ENCODE measurements at places on chromosomes 12 and 14.

GRCh38 chr12:59574406-59574805 is 21.4 kb upstream of the SLC16A7 start:
- no peak for DNase-seq

DNA sequence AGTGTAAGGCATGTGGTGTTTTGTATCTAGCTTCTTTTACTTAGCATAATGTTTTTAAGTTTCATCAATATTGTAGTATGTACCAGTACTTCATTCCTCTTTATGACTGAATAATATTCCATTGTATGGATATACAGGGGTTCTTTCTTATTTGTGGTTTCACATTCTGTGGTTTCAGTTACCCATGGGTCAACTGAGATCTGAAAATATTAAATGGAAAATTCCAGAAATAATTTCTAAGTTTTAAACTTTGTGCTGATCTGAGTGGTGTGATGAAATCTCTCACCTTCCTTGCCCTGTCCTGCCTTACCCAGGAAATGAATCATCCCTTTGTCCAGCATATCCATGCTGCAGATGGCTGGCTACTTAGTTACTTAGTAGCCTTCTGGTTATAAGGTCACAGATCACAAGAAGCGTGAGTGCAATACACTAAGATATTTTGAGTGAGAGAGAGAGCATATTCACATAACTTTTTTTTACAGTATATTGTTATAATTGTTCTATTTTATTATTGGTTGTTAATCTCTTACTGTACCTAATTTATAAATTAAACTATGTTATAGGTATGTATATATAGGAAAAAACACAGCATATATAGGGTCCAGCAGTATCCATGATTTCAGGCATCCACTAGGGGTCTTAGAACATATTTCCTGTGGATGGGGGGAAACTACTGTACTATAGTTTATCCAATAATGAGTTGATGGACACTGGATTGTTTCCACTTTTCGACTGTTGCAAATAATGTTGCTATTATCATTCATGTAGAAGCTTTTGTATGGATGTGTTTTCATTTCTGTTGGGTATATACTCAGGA is 59.6 kb upstream of the LRTM2 start:
- no peak for DNase-seq

- DNase-seq, result no peak
Measured at GRCh38 chr12:49882851-49883464, 20.7 kb downstream of the FAIM2 start.

DNA sequence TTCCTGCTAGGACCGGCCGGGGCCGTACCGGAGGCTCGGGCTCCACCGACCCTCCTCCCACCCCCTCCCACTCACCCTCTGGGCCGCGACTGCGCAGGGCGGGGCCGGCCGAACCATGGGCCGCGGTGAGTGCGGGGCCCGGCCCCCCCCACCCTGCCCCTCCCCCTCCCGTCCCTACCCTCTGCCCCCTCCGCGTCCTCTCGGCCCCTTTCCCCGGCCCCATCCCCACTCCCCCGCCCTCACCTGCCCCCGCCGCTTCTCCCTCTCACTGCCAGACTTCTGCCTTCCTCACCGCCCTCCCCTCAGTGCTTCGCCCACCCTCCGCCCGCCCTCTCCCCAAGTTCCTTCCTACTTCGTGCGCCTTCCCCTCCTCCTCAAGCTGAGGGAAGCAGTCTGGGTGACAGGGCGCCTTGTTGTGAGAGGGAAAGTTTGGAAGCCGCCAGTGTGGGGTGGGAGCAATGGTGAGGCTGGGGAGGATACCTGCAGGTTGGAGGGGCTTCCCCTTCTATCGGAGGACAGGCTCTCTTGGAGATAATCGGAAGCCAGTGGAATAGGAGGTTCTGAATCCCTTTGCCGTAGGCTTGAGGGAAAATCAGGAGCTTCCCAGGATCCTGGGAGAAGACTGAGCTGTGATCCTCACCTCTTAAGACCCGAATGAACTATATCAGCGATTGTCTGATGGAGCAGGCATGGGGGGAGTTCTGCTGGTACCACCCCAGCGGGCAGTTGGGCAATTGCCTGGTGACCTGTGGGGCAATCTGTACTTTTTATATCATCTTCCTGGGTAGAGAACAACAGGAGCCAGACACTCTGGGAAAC is 472 bp downstream of the MBD6 start:
- no peak for DNase-seq

DNA sequence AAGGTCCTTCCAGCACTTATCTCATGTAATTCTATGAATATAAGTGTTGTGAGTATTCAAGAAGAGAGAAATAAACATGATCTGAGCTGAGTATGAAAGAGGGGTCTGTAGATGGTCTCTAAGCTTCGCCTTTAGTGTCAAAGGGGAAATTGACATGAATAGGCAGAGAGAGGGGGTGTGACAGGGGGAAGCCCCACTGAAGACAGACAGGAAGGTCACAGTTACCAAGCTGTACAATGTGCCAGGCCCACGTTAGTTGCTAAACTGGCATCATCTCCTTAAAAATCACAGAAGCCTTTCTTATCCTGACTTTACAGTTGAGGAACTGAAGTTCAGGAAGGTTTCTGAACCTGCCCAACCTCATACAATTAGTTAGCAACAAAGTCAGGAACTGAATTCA is 7.6 kb downstream of the ARHGEF40 start:
- no peak for DNase-seq

DNA sequence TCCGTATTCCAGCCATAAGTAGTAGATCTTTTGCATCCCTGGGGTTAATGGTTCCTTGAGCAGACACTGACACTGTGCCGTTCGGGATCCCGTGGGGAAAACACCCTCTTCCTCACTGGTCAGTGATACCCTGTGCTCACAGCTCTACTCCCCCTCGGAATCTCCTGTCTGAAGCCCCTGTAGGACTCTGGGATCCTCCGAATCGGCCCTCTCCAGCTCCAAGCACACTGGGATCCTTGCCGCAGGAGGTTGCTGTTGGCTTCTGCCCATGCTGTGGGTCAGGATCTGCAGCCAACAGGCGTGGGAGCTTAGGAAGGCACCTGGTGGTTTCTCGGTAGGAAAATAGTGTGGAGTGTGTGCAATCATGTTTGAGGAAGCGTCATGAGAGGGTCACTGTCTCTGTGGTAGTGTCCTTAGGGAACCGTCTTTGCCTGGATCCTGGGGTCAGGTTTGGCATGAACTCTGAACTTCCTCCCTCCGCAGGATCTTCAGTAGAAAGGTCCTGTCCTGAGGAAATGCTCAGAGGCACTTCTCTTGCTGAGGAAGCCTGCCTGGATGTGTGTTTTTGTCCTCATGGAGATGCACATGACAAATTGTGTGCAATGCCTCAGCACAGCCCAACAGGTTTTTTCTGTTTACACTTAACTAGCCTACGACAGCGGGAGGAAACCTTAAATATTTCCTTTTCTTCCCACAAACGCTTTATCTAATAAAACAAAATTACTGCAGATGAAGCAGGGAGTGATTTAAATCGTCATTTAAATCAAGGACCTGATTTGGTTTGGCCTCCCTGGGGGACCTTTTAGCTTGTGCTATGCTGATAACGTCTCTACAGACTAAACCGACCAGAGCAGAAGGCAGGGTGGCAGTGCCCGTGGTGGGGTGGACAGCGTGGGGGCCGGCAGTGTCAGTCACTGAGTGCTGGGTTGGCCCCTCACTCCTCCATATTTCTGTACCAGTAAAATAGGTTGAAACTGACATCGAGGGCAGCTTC is 18.7 kb downstream of the FBXL14 start:
- no peak for DNase-seq

GRCh38 chr12:726281-727140 is 25.9 kb upstream of the WNK1 start:
- no peak for DNase-seq

- DNase-seq, result no peak
Measured at GRCh38 chr12:113722747-113723146, 243.4 kb downstream of the RBM19 start.

DNA sequence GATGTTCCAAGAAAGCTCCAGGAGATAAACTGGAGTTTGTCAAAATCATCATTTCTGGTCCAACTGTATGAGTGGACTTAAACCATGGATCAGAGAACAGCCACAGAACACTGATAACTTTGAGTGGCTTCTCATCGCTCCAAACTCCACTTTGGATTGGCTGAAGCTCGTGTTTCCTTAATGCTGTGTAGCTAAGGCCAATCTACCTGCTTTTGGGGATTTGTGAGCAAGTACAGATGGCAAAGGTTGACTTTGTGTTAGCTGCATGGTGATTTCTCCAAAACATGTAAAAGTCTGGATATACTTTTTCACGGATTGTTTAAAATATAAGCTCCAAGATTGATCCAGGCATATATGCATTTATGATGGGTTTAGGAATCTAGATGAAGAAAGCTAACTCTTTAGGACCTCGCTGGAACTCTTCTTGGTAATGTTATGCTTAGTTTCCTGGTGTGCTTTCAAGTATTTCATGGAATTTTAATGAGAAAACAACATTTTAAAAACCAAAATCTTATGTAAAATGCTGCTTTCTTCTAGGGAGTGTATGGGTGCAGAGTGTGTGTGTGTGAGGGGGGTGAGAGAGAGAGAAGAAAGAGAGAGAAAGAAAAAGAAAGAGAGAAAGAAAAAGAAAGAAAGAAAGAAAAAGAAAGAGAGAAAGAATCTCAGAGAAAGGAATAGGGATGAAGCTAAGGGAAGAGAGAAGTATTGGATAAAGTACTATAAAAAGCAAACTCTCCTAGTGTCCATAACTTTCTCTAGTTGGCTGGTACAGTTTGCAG is 11.6 kb upstream of the PAX9 start:
- no peak for DNase-seq

DNA sequence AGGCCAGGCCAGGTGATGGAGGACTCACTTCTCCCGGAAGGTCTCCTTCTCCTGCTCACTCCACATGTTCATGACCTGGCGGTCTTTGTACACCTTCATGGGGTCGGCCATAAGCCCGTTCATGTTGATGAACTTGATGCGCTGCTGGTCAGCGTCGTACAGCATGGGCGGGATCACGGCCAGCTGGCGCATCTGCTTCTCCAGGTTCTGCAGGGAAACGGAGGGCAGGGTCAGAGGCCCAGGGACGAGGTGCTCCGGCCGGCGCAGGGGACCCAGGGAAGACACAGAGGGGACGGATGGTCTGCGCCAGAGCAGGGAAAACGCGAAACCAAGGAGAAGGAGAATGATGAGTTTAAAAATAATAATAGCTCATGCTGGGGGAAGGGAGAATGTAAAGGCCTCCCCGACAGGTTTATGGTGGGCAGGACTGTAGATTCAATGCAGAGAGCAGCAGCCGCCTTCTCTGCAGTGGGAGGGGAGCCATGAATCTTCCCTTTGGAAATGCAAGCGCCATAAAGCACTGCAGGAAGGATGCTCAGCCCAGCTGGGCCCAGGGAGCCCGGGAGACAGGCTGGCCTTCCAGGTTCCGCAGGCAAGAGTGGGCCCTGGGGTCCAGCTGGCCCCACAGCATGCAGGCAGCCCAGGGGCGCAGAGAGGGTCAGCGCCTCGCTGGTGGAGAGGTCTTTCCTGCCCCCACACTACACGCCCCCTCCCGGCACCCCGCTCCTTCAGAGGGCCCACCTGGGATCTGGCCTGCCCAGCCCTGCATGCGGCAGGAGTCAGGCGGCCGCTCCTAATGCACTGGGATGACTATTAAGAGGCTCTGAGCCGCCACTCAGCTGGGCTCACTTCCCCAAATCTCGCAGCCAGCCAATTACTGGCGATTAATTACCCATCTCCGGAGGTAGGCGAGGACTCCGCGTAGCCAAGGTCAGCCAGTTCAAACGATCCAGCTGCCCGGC is 132.0 kb downstream of the RFLNA start:
- DNase-seq, result no peak

DNA sequence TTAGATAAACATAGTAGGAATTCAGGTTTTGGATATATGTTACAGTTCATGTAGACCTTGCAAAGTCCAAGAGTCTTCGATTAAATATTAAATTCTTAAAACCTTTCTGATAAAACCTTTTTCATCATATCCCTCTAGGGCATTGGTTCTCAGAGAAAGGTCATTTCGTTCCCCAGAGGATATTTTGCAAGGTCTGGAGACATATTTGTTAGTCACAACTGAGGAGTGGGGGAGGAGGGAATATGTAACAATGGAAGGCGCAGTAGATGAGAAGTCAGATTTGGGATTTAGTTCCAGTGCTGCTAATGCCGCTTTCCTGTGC is 5.3 kb downstream of the TMEM253 start:
- DNase-seq, result no peak

- DNase-seq, result no peak
Measured at GRCh38 chr14:33793398-33794110, 157.3 kb downstream of the EGLN3 start.

- DNase-seq, result no peak
Measured at GRCh38 chr12:104339663-104340062, 36.1 kb downstream of the EID3 start.

DNA sequence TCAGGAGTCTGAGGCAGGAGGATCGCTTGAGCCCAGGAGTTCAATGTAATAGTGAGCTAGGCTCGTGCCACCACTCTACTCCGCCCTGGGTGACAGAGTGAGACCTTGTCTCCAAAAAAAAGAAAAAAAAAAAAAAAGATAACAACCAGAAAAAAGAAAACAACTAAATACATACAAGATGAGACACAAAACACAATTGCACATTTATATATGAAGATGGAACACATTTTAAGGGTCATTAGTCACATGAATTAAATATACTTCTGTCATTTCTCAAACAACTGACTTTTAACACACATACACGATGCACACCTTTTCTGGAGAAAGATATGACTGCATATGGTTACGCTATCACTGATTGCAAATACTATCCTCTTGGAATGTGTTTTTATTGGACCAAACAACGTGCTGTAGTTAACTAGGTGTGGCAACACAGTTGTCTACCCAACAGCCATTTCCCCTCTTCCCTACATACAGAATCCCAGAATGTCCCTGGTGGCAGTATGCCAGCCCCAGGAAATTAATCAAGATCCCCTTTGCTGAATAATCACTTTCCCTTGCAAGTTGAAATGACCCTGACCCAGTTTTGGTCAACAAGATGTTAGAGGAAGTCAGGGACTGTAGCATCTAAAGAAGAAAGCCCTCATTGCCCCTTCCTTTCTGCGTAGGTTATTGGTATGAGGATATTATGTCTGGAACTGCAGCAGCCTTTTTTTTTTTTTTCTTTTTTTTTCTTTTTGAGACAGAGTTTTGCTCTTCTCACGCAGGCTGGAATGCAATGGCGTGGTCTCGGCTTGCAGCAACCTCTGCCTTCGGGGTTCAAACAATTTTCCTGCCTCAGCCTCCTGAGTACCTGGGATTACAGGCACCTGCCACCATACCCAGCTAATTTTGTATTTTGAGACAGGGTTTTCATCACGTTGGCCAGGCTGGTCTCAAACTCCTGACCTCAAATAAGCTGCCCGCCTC is 5.6 kb upstream of the MYL6B start:
- no peak for DNase-seq

GRCh38 chr14:94787092-94787491 is 17.2 kb upstream of the GSC start:
- no peak for DNase-seq

GRCh38 chr12:5124401-5124800 is 80.7 kb downstream of the KCNA5 start:
- DNase-seq, result no peak

All from activated CD4-positive, alpha-beta T cell treated with anti-CD3 and anti-CD28 coated beads, Interleukin-2, Interleukin-6, amounts not matched to agents 100 ng/mL and 50 ng/mL, durations not matched to agents 16 hours and 8 hours (primary cell).